ENCODE measurements at places on chromosomes 16 and 17. TPM values are rescaled to one million over a fixed set of nuclear protein-coding genes. Genes with fewer than 3 reads are reported as not detected.

- no peak for DNase-seq
Measured at GRCh38 chr17:67829331-67829730, 4.0 kb downstream of the BPTF start.

DNA sequence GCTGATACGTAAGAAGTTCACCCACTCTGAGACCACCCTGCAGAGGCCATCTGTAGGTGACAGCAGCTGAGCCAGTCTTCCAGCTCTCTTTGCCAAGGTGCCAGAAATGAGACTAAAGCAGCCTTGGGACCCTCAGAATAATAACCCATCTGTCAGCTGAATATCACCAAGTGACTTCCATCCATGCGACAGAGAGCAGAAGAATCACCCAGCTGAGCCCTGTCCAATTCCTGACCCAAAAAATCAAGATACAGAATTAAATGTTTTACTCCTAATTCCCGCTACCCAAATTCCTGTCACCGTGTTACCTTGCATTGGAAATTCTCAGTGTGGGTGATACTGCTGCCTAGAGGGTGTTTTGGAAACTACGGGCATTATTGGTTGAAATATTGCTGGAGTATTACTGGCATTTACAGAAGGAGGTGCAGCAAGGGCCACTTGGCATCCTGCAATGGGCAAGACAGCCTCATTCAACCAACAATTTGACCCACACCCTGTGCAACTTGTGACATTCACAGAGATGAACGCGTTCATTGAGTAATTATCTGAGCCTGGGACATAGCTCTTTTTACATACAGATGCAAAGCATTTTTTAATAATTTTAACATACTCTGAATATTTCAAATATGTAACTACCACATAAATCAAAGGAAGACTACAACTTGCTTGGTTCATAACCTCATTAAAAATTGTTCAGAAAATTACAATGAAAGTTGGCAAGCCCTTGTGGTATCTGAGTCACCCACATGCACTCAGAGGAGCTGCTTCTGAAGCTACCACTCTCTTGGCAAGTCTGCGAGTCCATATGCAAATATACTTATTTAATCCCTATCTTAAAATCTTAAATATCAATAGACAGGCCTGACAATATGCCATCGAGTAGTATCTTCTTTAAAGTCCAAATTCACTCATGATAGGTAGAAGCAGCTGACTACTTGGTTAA lies 126.6 kb downstream of the C16orf95 start:
- no peak for DNase-seq

DNA sequence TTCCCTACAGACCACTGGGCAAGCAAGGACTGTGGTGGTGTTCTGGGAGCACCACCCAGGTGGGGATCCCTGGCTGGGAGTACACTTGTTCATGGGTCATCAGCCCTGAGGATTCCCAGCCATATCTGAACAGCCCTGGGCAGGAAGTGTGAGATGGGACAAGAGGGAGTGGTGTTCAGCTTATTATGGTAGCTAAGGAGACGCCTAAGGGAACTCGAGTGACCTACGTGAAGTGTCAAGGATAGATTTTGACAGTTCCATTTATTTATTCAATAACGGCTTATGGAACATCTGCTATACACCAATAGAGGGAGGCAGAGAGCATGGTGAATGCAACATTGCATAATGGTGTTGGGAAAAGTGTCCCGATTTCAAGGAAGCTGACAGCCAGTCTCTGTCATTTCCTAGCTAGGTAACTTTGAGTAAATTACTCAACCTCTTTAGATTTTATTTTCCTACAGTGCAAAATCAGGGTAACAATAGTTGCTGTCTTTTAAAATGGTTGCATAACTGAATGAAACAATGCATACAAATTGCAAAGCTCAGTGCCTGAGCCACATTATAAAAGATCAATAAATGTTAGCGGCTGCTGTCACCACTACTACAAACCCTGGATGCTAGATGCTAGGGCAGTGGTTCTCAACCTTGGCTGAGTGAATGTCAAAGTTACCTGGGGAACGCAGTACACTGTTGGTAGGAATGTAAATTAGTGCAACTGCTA lies 534.1 kb downstream of the GRIN2A start:
- DNase-seq: no peak

- DNase-seq: no peak
Measured at GRCh38 chr17:64741038-64741641, 79.0 kb upstream of the SMURF2 start.

- DNase-seq: no peak
Measured at GRCh38 chr17:38917259-38917658, 8.2 kb upstream of the LASP1NB start.

GRCh38 chr17:45852535-45853297 lies 8.0 kb downstream of the SPPL2C start:
- DNase-seq: peak; percentile 57

GRCh38 chr16:85565801-85566526 lies 47.2 kb upstream of the GSE1 start:
- no peak for DNase-seq

DNA sequence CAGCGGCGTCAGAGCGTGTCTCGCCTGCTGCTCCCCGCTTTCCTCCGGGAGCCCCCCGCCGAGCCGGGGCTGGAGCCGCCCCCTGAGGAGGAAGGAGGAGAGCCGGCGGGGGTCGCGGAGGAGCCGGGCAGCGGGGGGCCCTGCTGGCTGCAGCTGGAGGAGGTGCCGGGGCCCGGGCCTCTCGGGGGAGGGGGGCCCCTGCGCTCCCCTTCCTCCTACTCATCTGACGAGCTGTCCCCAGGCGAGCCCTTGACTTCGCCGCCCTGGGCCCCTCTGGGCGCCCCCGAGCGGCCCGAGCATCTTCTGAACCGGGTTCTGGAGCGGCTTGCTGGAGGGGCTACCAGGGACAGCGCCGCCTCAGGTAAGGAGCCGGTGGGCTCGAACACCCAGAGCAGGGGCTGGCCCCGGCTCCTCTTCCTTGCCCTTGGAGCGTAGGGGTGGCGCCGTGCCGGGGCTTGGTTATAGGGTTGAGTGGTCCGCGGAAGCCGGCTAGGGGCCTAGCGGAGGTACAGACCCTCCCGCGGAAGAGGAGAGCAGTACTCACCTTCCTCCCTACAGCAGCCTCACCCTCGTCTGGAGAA lies 841 bp downstream of the RAPGEFL1 start:
- DNase-seq: peak; percentile 37

Gene DPEP3
- total RNA-seq: not detected

Gene MAF
- total RNA-seq: 25.2 TPM

Gene ITGAD
- not detected for total RNA-seq

Gene TMEM95
- not detected for total RNA-seq

Gene HOXB8
- total RNA-seq: 4.8 TPM
